ENCODE measurements at places on chromosomes 6 and 20.

GRCh38 chr6:125598422-125598821, 151.0 kb upstream of the HEY2 start:
- no peak for DNase-seq

DNA sequence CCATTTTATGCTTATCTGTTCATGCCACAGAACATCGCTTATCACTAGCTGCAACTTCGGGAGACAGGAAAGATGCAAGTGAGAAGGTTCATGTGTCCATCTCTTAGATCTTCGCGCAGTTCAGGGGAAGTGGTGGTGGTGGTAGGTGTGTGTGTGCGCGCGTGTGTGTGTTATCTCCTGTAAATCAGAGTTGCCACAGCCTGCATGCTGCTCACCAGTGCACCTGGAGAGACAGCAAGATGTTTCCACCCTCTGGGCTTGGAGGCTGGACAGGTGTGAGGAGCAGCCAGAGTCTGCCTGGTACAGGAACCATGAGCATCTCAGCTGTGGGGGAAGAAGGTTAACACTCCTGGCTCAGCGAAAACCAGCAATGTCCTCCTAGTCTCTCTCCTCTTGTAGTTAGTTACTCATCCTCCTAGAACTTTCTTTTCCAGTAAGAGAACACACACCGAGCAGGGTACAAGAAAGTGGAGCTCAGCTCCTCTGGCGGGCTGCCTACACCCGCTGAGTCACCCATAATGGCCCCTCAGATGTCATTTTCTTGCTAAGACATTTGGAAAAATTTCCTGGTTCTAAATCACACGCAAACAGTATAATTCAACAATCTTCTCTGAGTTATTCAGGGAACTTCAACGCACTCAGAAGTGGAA, 5.1 kb upstream of the TUBB1 start:
- no peak for DNase-seq

DNA sequence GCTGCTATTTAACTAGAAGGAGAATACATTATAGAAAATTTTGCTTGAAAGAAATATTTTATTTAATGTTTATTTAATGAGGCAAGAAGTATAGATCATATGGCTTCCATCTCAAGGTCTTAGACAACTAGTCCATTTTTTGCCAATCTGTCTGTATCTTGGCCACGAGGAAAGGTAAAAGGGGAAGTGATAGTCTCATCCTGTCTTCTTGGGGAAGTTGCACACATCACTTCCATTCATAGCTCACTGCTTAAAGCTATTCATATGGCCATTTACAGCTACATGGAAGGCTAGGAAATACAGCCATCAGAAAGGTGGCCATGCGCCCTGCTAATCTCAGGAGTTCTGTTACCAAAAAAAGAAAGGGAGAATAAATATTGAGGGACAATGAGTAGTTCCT, 50.8 kb downstream of the METTL24 start:
- no peak for DNase-seq

DNA sequence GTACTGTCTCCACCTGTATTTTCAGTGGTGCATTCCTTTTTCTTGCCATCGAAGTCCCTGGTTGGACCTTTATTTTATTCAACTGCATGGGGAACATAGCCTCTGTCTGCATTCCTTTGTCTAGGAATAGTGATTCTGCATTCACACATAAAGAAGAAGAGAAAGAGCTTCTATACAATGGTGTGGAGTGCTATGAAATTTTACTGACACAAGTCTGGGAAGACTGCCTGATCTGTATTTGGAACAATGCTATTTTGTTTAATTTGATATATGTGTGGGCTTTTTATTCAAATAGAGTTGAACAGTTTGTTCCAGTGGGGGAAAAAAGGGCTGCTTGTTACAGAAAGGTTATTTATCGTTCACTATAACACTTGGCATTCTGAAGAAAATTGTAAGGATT, 375.7 kb upstream of the POU3F2 start:
- DNase-seq = no peak

GRCh38 chr6:17710331-17710730, 3.6 kb upstream of the NUP153 start:
- DNase-seq = no peak

DNA sequence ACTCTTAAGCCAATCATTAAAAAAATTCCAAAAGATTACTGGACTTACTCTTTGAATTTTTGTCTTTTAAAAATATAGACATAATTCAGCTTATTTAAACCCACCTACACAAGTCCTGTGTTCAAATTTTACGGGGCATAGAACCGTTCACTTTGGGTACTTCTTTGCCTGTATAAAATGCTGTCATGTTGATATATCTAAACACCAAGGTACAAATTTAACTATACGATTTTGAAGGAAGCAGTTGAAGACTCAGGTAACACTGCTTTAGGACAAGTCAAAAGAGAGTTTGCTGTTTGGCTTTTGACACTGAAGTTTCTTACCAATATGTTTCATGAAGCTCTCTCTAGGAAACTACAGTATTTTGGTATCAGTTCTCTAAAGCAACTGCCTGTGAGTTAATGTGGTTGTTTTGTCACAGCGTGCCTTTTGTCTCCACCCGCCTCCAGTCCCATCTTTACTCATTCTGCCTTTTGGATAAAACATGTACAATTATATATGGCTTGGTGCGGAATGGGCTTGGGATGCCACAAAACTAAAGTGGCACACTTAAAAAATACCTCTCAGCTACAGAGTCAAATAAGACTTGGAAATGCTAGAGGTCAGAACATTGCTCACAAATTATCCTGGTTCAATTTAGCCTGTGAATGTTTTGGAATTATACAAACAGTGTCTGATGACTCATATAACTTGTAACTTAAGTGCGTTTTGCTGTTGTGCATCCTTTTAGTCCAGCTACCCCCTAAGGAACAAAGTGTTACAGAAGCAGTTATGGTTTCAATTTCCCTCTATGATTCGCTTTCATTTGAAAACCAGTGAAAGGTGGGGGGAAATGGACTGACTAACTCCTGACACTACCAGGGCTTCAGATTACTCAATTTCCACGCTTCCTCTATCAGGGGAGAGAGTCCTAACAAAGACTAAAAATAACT, 38.7 kb downstream of the RGS17 start:
- peak; percentile 69 for DNase-seq
